ENCODE measurements at places on chromosomes 12 and 14.

DNA sequence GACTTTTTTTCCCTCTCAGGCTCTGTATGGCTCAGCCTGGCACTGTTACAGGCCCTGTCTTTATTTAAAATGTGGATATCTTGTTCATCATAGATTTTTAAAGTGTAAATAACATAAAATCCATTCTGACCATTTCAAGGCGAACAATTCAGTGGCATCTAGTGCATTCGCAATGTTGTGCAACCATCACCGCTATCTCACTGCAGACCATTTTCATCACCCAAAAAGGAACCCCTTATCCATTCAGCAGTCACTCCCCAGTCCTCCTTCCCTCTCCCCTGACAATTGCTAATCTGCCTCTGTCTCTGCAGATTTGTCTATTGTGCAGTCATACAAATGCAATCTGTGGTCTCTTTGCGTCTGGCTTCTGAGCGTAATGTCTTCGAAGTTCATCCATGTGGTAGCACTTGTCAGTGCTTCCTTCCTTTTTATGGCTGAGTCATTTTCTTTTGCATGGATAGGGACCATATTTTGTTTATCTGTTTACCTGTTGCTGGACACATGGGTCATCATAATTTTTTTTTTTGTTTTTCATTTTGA is 148.8 kb upstream of the LHX5 start:
- DNase-seq: no peak

DNA sequence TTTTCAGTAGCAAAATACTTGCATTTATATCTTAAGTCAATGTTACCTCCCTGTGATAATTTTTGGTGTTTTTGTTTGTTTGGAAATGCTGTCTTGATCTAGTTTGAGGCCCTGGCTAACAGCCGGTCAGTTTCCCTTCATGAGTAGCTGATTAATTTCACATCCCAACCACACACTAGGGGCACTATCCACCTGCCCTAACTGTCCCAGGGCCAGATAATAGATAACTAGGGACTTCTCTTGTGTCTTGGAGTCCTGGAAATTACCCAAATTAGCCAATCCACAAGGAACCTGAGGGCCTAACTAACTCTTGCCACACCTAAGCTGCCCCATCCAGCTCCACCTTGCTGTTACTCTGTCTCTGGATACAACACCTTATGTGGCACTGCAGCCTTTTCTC is 399.9 kb downstream of the FOXG1 start:
- no peak for DNase-seq

GRCh38 chr12:14843425-14843887 is at the start of gene ART4:
Gene ART4 (minus strand): TSS chr12:14843526. CDS start chr12:14843113, 413 bp downstream.
- DNase-seq: no peak

GRCh38 chr14:69153152-69153872 is 393 bp upstream of the DCAF5 start:
- DNase-seq: peak; percentile 51

DNA sequence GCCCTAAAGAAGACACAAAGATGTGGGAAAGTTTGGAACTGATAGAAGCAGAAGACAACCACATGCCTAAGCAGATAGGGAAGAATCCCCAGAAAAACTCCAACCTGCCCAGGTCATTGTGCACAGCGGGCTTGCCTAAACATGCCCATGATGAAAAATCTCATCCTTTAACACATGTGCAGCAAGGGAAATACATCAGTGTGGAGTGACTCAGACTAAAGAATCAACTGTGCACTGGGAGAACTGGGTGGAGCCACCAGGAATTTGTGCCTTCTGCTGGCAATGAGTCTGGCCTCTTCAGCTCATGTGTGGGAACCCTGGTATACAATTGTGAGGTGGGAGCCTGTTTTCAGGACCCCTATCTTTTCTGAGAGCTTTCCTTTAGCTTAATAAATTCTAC is 398.5 kb downstream of the FSCB start:
- DNase-seq: no peak

DNA sequence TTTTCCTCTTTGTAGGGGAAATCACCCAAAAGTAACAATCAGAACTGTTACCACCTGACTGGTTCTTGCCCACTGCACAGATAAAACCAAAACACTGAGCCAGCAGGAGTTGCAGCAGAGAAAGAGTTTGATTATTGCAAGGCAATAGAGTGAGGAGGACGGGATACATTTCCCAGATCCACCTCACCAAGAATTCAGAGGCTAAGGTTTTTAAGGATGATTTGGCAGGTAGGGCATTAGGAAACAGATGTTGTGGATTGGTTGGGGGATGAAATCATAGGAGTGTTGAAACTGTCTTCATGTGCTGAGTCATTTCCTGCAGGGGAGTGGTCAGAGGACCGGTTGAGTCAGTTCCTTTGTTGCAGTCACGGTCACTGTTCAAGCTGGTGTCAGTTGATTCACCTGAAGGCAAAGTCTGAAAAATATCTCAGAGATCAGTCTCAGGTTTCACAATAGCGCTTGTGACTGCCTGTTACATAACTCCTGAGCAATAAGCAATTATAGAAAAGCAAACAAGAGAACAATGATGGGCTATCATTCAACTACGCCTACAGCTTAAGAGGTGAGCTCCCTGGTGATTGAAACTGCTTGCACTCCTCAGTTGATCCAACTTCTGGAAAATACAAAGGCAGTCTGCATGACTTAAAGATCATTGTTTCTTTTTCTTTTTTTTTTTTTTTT is 20.3 kb upstream of the AMN1 start:
- DNase-seq: no peak

- DNase-seq: no peak
These were observed 69.3 kb downstream of the PPFIBP1 start for GRCh38 chr12:27593266-27593665.

GRCh38 chr14:36465178-36465577 is 54.9 kb downstream of the NKX2-1 start:
- no peak for DNase-seq

- no peak for DNase-seq
These were observed 12.4 kb upstream of the ACOT1 start for GRCh38 chr14:73524493-73524892.

Data from G401 (cell line).